ENCODE measurements at places on chromosomes 2 and 18.

DNA sequence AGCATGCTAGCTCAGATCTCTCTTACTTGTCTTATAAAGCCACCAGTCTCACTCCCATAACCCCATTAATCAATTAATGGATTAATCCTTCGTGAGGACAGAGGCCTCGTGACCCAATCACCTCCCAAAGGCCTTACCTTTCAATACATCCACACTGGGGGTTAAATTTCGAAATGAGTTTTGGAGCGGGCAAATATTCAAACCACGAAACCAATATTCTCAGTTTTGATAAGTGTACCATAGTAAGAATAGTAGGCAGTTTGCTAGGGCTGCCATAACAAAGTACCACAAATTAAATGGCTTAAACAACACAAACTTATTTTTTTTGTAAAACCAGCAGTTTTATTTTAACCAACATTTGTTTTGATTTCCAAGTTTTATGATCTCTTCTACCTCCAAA is 15.2 kb downstream of the HIBCH start:
- no peaks in the 10 kb centered on the region for H3K36me3 ChIP-seq
- DNase-seq = no peak
- peaks cover 2% of the 10 kb centered on the region for H3K4me1 ChIP-seq

DNA sequence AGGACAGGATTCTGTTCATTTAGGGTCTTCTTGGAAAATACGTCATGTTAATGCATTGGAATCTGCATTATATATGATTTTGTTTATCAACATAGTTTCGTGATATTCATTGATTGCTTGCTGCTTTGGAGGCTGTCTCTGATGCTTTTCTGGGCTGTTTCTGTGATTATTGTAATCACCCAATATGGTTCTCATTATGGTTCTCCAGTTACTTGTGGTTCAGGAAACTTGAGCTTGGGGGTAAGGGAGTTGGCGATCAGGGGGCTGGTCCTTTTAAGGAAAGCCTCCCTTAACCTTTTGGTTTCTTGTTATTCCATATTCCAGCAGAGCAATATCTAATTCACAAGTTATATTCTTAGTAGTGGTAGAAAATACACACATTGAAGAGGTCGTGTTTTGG is 17.4 kb upstream of the STON1 start:
- H3K27ac ChIP-seq = no peak overlapping the region
- no peak overlapping the region for H3K4me3 ChIP-seq
- H3K27me3 ChIP-seq = no peaks in the 10 kb centered on the region
- no peaks in the 10 kb centered on the region for H3K4me1 ChIP-seq

DNA sequence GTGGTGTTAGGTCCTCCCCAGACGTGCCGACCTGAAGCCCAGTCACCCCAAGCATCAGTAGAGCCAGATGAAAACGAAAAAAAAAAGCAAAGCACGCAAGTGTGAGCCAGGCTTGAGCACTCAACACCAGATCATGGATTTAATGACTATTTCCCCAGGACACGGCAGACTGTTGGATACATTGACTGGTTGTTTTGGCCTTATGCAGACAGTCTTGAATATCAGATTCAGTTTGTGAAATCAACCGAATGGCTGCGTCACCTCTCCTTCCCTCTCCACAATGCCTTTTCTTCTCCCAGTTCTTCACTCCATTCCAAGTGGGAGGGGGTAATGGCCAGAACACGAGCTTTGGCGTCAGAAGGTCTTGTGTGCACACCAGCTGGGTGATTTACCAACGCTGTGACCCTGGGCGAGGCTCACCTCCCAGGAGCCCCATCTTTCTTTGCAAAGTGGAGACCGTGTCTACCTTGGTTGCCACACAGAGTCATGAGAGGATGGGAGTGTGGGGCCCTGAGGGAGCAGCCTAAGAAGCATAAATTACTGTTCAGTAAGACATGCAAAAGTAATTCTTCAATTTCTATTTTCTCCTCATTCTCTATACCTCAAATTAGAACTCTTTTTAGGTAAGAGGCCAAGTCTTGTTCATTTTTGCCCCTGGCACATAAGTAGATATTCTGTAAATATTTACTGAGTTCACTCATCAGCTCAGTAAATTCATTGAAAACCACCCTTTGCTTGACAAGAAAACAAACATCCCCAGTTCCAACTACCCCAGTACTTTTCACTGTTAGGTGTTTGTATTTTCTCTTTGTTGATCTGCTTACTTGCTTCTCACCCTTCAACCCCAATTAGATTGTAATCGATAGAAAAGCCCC is 181.1 kb upstream of the COPS8 start:
- DNase-seq = no peak
- H3K4me1 ChIP-seq = no peaks in the 10 kb centered on the region
- H3K27me3 ChIP-seq = no peaks in the 10 kb centered on the region
- no peak overlapping the region for H3K27ac ChIP-seq
- no peak overlapping the region for H3K4me3 ChIP-seq

DNA sequence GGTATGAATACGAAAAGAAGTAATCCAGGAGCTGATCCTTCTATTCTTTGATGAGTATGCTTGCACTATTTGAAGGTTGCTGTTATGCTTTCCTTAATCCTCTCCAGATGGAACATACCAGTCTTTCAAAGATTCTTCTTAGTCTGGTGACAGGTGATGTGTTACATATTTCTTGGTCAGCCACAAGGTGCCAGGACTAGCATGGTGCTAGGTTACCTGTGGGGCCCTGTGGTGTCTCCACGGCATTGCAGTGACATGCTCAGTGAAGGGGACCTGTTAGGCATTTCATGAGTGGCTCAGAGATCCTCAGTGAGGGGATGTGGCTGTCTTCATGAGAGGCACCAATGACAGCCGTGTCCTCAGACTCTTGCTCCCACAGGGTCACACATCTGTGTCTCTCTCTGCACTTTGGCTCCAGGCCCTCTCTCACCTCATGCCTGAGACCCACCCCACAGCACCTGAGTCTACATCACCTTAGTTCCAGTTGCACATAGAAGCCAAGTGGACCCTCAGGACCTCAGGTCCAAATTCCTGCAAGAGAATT is 13.1 kb upstream of the RAB31 start:
- no peak overlapping the region for H3K4me3 ChIP-seq
- DNase-seq = no peak
